HFFc6 (cell line): ENCODE measurements at places on chromosomes 5 and 9. TPM values are rescaled to one million over a fixed set of nuclear protein-coding genes. Genes with fewer than 3 reads are reported as not detected.

The PCDHGA1 gene
- 1.3 to 1.6 TPM (median 1.3 TPM) in 3 replicates for total RNA-seq

DNA sequence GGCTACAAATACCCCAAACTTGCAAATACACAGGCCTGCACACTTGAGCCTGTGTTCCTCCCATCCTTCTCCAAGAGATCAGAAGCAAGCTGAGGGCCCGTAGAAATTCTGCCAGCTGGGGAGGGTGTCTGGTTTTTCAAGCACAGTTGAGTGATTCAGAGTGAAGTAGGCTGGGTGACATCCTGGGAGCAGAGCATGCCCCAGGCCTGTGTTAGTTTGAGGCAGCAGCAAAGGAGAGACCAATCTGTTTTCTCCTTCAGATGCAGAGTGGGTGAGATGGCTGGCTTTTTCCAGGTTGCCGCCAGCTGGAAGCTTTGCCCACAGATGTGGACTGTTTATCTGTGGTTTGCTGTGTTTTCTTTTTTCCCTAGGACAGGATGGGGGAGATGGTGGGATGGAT lies 63.1 kb downstream of the RCL1 start:
- peak; percentile 36 for DNase-seq

DNA sequence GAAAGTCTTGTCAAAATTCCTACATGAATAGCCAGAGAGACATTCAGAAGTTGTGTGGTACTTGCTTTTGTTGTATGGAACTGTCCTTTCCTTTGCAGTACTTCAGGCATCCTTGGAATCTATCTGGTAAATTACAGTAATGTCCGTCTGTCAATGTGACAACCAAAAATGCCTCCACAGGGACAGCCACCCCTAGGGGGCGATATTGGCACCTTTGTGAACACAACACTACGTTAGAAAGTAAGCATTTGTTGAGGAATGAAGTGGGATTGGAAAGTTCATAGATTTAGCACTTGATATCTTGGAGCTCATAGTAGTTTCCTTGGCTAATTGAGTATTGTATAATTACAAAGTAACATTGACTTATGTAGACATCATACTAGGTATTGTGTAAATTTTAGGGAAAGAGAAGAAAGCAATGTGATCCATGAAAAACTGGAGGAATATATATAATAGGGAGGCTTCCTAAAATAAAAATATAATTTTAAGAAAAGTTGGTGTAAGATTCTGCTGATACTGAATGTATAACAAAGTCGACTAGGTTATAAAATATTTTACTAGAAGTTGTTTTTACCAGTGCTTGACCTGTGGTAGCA lies 32.7 kb downstream of the TMEFF1 start:
- peak; percentile 55 for DNase-seq

DNA sequence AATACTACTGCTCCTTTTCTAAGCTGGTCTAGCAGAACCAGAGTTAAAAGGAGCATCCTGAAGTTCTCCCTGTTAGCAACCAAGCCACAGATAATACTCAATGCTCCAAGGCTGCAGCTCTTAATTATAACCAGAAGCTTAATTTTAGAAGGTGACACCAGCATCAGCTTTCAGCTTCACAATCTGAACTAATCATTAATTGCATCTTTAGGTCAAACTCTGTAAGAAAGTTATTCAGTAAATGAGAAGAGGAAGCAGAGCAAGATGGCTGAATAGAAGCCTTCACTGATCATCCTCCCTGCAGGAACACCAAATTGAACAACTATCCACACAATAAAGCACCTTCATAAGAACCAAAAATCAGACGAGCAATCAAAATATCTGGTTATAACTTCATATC lies 38.5 kb downstream of the APBA1 start:
- no peak for DNase-seq

The ITGA2 gene
- 42.9 and 47.5 TPM in 2 replicates for total RNA-seq

- DNase-seq: no peak
Measured at GRCh38 chr9:93111001-93111370, 15.0 kb downstream of the CARD19 start.

- DNase-seq: peak; percentile 39
Measured at GRCh38 chr5:114367029-114367428, 5.2 kb downstream of the KCNN2 start.

DNA sequence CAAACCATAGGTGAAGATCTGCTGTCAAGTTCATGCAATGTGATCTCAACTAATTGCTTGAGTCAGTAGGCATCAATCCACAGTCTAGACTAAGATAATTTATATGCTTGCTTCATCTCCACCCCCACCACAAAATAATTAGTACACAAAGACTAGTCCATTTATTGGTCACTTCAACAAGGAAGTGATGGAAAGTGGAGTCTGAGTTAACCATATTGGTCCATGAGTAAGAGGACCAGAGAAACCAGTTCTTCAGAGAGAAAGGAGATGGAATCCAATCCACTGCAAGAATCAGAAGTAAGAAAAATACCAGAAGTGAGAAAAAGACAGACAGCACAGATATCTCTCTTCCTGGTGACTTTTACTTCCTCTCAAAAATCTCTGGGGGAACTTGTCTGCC lies 366.5 kb downstream of the CHSY3 start:
- no peak for DNase-seq

DNA sequence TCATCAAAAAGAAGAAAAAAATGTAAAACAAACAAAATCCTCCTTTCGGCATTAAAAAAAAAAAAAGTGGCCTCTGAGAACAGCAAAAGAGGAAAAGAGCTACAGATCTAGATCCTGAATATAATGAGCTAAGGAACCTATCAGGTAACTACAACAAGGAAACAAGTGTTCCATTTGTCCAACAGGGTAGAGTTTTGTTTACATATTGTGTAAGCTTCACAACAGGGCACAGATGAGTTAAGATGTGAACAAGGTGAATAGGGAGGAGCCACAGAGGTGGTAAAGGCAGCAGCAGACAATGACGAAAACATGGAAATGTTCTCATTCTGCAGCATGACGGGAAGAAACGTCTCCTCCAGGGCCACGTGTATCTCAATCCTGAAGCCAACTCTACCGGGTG lies 14.4 kb downstream of the ELP1 start:
- DNase-seq: no peak

- DNase-seq: peak; percentile 15
Measured at GRCh38 chr9:87322840-87323635, 174.6 kb upstream of the DAPK1 start.

The CNTNAP3B gene
- total RNA-seq: not detected in 3 replicates

The SPAAR gene
- 0.19 to 0.24 TPM (median 0.22 TPM) in 3 replicates for total RNA-seq

The GPR151 gene
- not detected in 2 replicates for total RNA-seq

DNA sequence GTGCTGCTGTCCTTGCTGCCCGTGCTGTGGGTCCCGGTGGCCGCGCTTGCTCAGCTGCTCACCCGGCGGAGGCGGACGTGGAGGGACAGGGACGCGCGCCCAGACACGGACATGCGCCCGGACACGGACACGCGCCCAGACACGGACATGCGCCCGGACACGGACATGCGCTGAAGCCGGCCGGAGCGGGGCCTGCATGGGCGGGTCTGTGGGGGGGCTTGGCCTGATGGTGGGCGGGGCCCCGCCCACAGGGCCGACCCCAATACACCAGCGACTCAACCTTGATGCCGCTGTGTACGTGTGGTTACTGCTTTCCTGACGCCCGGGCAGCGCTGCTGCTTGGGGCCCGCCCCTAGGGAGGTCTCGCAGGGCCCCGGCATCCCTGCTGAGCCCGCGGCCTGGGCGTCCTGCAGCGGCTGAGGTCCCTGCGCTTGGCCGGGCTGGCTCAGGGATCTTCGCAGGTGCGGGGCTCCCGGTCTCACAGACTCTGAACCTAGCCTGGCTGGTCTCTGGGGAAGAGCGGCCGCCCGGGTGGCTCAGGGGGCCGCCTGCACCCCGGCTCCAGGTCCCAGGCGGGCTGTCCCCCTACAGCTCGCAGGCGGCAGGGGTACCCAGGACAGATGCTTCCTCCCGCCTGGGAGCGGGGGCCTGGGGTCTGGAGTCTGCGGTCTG lies 20.9 kb downstream of the SLC6A18 start:
- no peak for DNase-seq
